ENCODE measurements at places on chromosomes 5 and 9.

GRCh38 chr9:28651050-28651722 lies 1077.9 kb upstream of the C9orf72 start:
- DNase-seq, result no peak

DNA sequence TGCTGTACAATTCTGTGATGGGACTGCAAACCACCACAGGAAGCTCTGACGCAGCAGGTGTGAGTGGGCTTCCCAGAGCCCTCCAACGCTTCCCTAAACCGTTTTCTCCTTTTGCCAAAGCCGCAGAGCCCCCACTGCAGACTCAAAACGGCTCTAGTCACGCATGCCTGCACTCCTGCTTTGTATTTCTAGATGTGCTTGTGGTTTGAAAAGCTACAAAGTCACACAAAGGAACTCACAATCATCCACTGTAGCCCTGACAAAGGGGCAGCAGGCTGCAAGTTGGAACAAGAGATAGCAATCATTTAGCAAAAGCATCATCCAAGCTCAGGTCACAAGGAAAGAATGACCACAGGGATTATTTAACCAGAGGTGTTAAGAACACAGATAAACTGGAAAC lies 79.3 kb downstream of the PTPN3 start:
- no peak for DNase-seq

- DNase-seq, result no peak
Measured at GRCh38 chr5:128276537-128277216, 193.1 kb downstream of the SLC12A2 start.

GRCh38 chr9:72292256-72292682 lies 72.7 kb downstream of the ZFAND5 start:
- DNase-seq, result no peak

DNA sequence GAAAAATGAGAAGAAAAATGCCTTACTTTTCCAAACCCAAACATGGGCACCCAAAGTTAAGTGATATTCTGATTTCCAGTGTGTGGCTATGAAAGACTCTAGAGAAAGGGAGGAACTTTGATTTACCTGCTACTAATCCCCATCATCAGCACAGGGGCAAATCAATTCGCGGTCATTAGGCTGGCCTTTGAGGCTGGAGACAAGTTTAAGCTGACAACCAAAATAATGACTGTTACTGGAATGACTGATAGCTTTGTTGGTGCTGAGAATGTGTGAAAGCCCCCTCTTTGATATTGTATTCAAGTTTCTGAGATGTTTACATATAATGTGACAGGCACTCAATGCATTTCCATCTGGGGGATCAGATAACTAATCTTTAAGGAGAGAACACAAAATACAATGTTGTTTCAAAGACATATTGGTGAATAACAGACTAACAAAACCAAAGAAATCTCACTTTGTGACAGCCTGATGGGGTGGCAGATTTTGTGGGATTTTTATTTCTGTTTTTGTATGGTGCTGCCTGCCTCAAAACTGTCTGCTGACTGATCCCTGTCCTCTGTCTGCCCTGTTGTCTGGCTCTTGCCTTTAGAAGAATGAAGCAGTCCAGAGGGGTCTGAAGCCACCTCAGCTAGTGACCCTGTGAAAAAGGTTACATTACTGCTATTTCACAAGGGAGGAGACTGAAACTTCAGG lies 12.6 kb upstream of the INSYN2B start:
- DNase-seq, result no peak

GRCh38 chr5:113682497-113683136 lies 169.1 kb downstream of the YTHDC2 start:
- no peak for DNase-seq

DNA sequence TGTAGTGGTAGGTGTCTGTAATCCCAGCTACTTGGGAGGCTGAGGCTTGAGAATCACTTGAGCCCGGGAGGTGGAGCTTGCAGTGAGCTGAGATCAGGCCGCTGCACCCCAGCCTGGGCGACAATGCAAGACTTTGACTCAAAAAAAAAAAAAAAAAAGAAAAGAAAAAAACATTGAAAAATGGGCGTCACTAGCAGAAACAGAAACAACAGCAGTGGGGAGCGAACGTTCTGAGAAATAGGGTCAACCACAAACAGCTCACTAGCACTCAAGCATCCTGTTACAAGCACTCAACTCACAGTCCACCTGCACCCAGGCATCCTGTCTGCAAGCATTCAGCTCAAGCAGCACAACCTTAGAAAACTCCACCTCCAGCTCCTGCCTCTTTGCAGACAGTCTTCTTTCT lies 17.2 kb downstream of the TRIM14 start:
- no peak for DNase-seq

- no peak for DNase-seq
Measured at GRCh38 chr9:99269416-99269815, 47.3 kb downstream of the SEC61B start.

DNA sequence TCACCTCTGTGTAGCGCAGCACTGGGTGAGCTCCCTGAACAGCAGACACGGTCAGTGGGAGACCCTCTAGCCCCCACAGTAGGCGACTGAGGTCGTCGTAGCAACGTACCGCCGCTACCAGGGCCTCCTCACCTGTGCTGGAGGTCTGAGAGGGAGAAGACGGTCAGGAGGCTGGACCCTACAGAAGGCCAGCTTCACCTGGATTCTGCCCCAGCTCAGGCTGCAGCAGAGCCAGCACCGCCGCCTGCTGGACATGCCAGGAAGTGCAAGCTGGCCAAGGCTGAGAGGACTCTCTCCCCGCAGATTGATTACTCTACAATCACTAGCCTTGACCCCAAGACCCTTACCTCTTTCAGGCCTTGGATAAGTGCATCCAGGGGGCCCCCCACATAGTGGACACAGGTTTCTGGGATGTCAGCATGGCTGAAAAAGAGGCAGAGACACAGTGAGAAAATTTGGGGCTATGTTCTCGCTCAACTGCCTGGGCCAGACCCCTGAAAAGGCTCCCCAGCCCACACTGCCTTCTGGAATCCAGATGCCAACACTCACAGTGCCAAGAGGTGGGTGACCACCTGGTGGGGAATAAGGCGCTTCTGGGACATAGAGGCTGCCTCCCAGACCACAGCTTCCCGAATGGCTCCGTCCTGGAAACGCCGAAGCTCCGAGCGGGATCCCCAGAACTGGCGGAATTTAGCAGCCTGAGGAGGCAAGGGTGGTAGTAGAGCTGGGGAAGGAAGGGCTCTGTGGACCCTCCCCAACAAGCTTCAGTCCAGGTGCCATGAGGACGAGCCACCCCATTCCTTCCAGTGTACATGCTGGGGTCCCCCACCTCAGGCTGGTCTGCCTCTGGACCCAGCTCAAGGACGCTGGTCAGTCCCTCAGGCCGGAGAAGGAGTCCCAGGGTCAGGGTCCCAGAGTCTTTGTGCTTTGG lies 6.9 kb downstream of the NOL6 start:
- peak; percentile 18 for DNase-seq

GRCh38 chr5:133266527-133266878 lies 214.7 kb downstream of the HSPA4 start:
- DNase-seq, result no peak

DNA sequence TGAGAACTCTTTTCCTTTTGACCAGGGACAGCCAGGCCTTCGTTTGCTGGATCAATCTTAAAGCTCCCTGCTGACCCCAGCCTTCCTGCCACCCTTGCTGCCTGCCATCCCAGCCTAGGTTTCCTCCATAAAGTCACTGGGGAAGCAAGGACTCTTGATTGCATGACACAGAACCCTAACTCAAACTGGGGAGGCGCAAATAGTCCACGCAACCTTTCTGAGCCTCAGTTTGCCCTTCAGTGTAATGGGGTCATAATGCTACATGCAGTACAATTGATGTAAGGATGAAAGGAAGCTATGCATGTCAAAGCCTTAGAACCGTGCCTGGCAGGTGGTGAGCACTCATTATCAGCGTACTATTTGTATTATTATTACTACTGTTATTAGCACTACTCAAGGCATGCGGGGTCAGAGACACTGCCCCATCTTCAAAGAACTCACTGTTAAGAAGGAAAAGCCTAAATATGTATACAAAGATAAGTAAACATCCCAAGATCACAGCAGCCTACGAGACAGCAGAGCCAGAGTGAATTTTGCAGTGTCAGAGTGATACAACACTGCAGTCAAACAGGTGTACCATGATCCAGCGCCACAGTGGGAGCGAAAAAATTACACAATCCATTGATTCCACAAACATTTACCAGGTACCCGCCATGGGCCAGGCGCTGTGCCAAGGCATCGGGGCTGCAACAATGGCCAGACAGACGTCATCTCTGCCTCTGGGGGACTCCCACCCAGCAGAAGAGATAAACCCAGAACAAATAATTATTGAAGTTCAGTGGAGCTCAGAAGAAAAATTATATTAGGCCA lies 16.9 kb upstream of the CPLX2 start:
- DNase-seq, result no peak

- DNase-seq, result no peak
Measured at GRCh38 chr9:109733690-109734089, 46.3 kb upstream of the PALM2AKAP2 start.

DNA sequence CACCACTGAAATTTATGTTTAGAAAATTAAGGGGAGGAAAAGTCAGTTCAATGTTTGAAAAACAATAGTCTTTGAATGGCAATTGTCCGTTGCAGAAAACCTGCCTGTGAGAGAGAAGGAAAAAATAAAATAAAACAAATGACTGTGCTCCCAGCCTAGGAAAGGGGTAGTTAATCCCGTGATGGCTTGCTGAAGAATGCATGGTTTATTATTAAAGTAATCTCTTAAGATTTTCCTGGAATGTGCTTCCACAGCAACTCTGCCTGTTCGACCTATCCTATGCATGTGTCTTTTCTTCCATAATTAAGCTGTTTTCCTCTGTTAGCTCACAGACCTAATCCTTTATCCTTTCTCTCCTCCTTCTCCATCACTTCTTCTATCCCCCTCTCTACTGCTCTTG lies 2.4 kb upstream of the DAB2 start:
- no peak for DNase-seq

- DNase-seq, result no peak
Measured at GRCh38 chr5:169097374-169098326, 203.3 kb downstream of the SLIT3 start.

DNA sequence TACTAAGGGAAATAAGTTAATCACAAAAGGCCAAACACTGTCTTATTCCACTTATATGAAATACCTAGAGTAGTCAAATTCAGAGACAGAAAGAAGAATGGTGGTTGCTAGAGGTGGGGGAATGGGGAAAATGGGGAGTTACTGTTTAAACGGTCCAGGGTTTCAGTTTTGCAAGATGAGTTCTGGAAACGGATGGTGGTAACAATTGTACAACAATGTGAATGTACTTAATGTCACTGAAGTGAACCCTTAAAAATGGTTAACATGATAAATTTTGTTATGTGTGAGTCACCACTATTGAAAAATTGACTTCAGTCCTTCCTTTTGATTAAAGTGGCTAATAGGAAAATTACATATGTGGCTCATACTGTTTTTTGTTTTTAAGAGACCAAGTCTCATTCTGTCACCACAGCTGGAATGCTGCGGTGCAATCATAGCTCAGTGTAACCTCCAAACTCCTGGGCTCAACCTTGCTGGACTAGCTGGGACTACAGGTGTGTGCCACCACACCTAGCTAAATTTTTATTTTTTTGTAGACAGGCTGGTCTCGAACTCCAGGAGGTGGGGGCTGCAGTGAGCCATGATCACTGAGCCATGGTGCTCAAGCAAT lies 8.7 kb downstream of the UBQLN1 start:
- DNase-seq, result no peak

GRCh38 chr9:96719521-96719920 lies 58.4 kb downstream of the ZNF510 start:
- DNase-seq, result no peak

GRCh38 chr9:134959971-134960310 lies 42.2 kb upstream of the FCN1 start:
- no peak for DNase-seq

GRCh38 chr9:2992427-2992826 lies 148.5 kb upstream of the PUM3 start:
- no peak for DNase-seq

GRCh38 chr5:172443441-172444109 lies 10.8 kb downstream of the SH3PXD2B start:
- no peak for DNase-seq

DNA sequence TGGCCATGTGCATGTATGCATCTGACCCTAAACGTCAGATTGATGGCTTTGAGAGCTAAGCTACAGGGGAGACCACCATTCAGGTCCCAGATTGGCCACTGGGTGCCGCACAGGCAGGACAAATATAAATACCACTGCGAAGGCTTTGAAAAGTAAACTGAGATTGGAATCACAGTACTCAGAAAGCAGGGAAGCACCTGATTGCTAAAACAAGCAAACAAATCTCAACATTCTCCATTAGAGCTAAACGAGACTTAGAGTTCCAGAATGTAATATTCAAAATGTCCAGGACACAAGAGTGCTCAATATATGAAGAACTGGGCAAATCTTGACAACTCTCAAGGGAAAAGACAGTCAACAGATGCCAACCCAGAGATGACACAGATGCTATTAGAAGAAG lies 61.0 kb upstream of the GFPT2 start:
- DNase-seq, result no peak

GRCh38 chr9:133453651-133454050 lies 6.1 kb upstream of the CACFD1 start:
- DNase-seq, result no peak

DNA sequence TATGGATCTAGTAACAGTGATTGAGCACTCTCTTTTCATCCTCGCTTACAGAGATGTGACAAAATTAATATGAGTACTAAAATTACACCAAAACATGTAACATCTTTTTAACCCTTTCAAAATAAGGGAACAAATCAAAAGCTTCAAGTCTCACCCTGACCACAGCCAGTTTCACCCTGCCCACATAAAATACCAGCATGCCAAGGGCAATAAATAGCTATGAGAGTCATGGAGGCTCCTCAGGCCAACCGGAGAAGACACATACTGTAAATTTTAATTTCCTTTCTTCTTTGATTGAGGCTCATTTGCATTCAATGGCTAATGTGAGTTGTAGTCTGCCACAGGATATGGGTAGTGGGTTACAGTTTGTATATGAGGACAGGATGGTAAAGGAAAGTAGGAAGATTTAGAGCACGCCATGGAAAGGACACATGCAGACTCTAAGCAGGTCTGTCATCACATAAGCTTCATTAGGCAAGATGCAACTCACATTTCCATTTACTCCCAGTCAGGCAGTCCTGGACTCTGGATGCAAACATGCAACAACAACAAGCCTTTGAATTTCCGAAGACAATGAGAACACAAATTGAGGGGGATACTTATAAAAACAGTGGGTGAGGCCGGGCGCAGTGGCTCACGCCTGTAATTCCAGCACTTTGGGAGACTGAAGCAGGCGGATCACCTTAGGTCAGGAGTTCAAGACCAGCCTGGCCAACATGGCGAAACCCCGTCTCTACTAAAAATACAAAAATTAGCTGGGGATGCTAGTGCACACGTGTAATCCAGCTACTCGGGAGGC lies 11.3 kb downstream of the IL4 start:
- DNase-seq, result no peak

DNA sequence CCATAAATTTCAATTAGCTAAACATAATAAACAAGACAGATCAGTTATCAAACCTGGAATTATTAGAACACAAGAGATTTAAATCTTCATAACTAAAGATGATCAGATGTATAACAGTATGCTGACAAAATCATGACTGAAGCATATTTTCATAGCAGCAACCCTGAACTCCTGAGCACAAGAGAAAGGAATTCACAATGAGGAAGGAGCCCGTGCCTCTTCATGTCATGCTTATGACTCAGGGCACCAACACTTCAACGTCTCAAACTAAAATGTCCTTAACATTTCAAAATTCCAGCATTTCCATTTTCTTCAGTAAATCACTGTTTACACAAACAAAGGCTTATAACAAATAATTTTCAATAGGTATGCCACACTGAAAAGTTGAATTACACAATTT lies 6.7 kb downstream of the AP3B1 start:
- no peak for DNase-seq

- DNase-seq, result no peak
Measured at GRCh38 chr5:172411484-172412072, 42.7 kb downstream of the SH3PXD2B start.

Data from anterior cingulate cortex (tissue), 58 donors.